ENCODE measurements at places on chromosomes 6 and 20. TPM values are rescaled to one million over a fixed set of nuclear protein-coding genes. Genes with fewer than 3 reads are reported as not detected.

ANGPT4 gene
- total RNA-seq = 1.3 TPM

TTK gene
- 32.3 TPM for total RNA-seq

SMOC2 gene
- 0.66 TPM for total RNA-seq

GRCh38 chr6:47303861-47304260, 5.8 kb downstream of the TNFRSF21 start:
- DNase-seq = no peak

DNA sequence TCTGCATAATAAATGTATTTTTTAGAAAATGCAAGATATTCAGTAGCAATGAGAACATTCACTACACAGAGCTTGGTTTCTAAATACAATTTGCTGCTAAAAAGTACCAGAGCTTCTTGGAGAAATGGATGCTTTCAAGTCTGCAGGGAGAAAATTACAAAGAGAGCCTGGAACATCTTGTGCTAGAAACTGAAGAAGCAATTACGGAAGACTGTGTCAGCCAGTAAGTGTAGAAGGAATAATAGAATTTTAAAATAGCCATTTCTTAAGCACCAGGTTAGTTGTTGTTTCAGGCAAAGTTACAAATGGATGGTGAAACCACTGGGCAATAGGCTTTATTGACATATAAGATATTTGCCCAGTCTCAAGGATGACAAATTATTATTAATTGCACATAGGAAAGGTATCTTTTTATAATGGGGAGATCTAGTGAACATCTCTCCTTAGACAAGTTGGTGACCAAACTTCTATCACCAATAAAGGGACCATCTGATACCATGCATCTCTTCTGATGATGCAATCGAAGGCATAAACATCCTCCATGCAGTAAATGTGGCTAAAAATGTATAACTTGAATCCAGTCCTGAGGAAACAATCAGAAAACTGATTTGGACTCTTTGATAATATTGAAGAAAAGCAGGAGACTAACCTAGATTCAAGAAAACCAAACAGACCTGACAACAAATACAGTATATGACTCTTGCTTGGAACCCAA, 81.7 kb downstream of the ARHGAP18 start:
- no peak for DNase-seq
